ENCODE measurements at places on chromosomes 5 and 9. TPM values are rescaled to one million over a fixed set of nuclear protein-coding genes. Genes with fewer than 3 reads are reported as not detected.

The PCDHAC2 gene
- total RNA-seq, result not detected

The RALGPS1 gene
- 9.6 TPM for total RNA-seq

The GADD45G gene
- total RNA-seq, result 8.8 TPM

DNA sequence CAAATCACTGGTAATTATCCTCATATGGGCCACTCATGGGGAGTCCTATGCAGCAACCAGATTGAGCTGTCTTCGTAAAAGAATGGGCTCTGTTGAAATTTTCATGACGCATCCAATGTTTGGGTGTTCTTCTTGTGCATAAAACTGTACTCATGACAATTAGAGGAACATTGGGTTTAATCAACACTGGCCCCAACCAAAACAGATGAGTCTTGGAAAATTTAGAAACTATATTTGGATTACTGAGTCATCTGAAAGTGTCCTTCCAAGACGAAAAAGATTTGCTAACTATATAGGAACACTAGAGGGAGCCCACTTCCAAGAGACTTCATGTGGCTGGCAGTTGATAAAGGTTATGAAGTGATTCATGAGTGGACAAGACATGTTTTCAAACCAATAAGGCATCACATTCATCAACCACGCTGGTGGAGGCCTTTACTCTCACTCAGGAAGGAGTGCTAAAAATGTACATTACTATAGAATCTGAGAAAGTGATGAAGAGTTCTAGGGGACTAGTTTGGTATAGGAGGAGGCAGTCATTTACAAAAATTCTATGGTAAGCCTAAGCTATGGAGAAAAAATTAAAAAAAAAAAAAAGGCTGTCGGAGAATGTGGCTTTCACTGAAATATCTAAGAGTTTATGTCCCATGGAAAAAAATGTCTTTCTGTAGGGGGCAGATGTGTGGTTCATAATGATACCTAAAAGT is 313.5 kb downstream of the PRDM9 start:
- no peaks in the 10 kb centered on the region for H3K27me3 ChIP-seq
- no peak for DNase-seq
- H3K4me3 ChIP-seq, result no peak overlapping the region
- no peak overlapping the region for H3K27ac ChIP-seq
- H3K4me1 ChIP-seq, result no peaks in the 10 kb centered on the region
